ENCODE measurements at places on chromosomes 4 and X.

- no peak for DNase-seq
These were observed 4.3 kb upstream of the TLR6 start for GRCh38 chr4:38860788-38861424.

GRCh38 chr4:55069248-55069647 lies 56.1 kb downstream of the KDR start:
- no peak for DNase-seq

GRCh38 chr4:87865288-87865687 lies 32.5 kb downstream of the MEPE start:
- no peak for DNase-seq

GRCh38 chr4:7049739-7050138 lies 6.6 kb downstream of the TADA2B start:
- no peak for DNase-seq

GRCh38 chrX:56853436-56853835 lies 124.4 kb downstream of the NBDY start:
- no peak for DNase-seq

GRCh38 chr4:169225058-169225751 lies 45.6 kb downstream of the SH3RF1 start:
- DNase-seq: no peak

- no peak for DNase-seq
These were observed 188.5 kb upstream of the TEX13C start for GRCh38 chrX:125131164-125131563.

- no peak for DNase-seq
These were observed 934.5 kb upstream of the TENM3 start for GRCh38 chr4:181308476-181309312.

DNA sequence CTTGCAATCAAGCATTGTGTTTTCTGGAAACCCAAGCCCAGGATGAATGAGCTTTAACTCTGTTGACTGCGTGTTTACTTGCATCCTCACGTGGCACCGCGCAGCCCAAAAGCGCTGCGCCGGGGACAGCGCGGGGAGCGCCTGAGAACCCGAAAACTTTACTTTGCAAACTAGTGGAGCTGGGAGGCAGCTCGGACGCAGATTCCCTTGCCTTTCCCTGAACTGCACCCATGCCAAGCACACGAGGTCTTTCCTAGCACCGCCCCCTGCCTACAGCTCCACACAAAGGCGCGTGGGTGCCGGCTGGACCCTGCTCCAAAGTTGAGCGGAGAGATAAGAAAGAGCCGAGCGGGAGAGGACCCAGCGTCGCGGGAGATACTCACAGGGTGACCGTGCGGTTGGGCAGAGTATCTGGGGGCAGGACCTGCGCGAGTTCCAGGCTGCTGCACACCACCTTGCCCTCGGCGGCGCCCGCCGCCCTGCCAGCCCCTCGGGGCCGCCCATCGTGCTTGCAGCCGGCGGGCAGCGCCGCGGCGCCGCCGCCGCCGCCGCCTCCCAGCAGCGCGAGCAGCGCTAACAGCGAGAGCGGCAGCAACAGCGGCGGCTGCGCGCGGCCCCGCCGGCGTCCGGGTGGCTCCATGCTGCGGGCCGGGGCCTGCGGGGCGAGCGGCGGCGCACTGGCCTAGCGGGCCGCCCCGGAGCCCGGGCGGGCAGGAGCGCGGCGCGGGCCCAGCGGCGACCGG lies 550 bp downstream of the ADGRA3 start:
- DNase-seq: peak; percentile 77

- DNase-seq: no peak
These were observed 579.7 kb downstream of the SPRY1 start for GRCh38 chr4:123976285-123976684.

DNA sequence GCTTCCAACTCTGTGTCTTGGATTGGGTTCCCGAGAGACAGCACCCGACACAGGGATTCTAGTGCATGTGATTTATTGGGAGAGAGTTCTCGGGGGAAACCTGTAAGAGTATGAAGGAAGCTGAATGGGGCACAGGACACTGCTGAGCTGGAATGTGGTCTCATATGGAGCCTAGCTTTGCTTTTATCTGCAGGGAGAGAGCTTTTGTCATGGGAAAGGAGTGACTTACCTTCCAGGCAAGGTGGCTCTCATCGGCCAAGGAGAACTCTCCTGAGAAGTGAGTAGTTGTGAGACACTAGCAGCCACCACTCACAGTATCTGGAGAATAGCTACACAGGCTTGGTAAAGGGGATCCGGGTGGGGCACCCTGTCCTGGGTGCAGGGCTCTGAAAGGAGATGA lies 124.5 kb downstream of the NHS start:
- DNase-seq: no peak

- DNase-seq: no peak
These were observed 642.8 kb upstream of the DIPK2B start for GRCh38 chrX:45843518-45843917.

DNA sequence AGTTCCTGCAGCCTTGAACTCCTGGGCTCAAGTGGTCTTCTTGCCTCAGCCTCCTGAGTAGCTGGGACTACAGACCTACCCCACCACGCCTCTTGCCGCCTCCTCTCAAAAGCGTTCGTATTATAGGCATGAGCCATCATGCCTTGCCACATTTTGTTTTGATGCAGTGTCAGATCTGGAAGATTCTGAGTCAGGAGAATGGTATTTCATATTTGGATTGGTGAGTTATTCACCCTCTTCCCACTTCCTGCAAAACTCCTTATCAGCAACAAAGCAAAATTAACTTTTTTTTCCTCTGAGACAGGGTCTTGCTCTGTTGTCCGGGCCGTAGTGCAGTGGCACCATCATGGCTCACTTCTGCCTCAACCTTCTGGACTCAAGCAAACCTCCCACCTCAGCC lies 29.6 kb downstream of the REST start:
- peak; percentile 11 for DNase-seq

- DNase-seq: no peak
These were observed 4.0 kb upstream of the CBLL2 start for GRCh38 chrX:22268706-22269105.

DNA sequence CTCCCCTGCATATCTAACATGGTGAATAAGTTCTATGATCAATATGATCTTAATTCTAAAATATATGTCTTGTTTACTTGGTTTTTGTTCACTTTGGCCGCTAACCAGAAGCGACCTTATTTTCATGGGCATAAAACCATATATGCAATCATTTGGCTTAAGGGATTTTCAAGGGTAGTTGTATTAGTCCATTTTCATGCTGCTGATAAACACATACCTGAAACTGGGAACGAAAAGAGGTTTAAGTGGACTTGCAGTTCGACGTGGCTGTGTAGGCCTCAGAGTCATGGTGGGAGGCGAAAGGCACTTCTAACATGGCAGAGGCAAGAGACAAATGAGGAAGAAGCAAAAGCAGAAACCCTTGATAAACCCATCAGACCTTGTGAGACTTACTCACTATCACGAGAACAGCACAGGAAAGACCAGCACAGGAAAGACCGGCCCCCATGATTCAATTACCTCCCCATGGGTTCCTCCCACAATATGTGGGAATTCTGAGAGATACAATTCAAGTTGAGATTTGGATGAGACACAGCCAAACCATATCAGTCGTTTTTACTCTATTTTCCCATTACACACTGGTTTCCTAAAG lies 114.3 kb upstream of the CPEB2 start:
- no peak for DNase-seq

GRCh38 chrX:24341795-24342194 lies 18.6 kb upstream of the SUPT20HL1 start:
- peak; percentile 1 for DNase-seq

GRCh38 chr4:87025614-87026041 lies 90.8 kb downstream of the AFF1 start:
- no peak for DNase-seq

DNA sequence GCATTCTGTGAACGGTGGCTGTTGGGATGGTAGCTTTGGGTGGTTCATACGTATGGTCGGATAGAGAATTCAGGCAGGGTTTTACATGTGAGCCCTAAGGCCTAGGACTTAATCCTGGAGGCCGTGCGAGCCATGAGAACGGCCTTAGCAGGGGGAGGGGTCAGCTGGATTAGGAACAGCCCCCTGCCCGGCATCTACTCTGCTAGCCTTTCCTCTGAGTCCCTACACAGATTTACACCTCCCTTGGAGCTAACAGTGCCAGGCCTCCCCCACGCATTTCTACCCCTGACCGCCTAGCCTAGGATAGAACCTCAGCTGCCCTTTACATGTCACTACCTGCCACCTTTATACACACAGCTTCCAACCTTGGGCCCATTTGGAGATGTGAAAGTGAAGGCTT lies 7.1 kb downstream of the PRAF2 start:
- DNase-seq: no peak

GRCh38 chrX:129427267-129427666 lies 96.0 kb downstream of the SMARCA1 start:
- no peak for DNase-seq

DNA sequence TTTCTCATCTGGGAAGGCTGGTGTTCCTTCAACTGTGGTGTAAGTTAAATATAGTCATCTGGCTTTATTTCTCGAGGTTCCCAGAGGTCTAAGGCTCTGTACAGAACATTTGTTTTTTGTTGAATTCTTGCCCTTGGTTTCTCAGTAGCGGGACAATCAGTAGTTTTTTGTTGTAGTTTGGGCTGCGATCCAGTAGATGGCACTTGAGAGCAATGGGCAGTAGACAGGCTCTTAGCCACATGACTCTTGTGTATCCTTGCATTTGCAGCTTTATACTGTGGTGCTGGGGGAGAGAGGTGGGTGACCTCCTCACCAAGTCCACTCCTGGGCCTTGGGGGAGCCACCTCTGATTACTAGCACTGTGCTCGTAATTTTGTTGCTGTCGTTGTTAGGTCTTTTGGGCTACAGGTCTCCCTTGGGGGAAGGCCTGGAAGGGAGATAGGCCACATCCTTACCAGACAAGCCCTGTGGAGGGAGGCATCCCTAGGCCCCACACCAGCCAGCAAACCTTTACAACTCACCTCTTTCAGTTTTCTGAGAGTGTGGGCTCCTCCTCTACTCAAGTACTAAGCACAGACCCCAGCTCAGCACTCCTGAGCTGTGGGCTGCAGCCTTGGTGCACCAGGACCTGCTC lies 8.1 kb downstream of the ETDB start:
- DNase-seq: no peak

DNA sequence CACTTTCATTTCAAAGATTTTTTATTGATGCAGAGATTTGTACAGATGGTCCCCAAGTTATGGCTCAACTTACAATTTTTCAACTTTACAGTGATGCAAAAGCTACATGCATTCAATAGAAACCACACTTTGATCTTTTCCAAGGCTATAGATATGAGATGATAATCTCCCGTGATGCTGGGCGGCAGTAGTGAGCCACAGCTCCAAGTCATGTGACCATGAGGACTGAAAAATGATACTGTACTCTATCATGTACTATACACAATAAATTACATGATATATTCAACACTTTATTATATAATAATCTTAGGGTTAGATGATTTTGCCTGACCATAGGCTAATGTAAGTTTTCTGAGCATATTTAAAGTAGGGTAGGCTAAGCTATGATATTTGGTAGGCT lies 14.0 kb upstream of the GASK1B start:
- DNase-seq: no peak

DNA sequence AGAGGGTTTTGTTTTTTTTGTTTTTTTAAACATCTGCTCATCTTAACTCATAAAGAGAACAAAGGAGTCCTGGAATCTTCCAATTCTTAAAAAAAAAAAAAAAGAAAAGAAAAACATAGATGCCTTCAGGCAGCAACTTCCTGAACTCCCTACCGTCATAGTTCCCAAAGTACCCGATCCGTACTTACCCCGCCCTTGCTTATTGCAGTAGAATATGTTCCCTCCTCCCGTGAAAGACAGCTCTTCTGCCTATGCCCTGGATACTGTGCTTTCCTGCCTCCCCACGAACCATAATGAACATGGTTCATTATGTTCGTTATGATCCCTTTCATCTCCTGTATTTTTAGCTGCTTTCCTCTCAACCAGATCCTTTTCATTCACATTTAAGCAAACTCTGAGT lies 40.3 kb downstream of the KLHL5 start:
- no peak for DNase-seq

DNA sequence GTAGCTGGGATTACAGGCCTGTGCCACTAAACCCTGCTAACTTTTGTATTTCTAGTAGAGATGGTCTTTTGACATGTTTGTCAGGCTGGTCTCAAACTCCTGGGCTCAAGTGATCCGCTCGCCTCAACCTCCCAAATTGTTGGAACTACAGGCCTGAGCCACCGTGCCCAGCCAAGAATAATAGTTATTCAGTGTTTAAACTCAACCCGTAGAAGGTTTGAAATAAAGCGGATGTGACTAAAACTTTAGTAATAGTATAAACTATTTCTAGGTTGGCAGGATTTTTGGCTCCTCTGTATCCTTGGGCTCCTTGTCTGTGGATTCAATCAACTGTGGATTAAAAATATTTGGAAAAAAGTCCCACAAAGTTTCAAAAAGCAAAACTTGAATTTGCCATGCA lies 37.8 kb downstream of the PCDH10 start:
- no peak for DNase-seq

DNA sequence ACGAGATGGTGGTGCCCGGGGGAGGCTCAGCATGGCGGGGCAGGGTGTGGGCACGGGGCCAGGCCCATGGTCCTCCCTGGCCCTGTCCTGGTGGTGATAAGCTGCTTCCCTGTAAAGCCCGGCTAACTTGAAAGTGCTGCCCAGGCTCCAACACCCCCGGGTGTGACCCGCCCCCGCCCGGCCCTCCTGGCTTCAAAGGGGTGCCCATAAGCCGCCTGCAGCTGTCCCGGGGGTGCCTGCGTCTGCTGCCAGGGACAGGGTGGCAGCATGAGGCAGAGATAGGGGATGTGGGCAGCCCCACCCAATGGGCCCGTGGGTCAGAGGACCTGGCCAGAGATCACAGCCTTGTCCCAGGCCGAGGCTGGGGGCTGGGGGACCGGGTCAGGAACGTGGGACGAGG lies 18.1 kb downstream of the FGFRL1 start:
- no peak for DNase-seq

GRCh38 chrX:132614297-132614696 lies 125.5 kb upstream of the MBNL3 start:
- DNase-seq: no peak

DNA sequence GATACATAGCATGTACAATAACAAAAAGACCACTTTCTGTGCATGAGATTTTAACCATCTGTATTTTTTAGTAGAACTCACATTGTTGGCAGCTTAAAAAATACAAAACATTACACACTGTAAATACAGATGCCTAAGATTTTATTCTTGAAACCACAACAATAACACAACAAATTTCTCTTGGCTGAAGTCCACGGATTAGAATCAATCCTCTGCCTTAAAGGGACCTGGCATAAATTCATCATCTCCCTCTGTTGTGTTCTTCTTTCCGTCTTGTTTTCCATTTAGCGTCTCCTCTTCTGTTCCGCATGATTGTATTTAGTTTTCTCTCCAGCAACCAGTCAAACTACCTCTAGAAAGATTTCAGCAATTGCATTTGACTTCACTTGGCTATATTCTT lies 231.0 kb downstream of the SPOCK3 start:
- DNase-seq: no peak

DNA sequence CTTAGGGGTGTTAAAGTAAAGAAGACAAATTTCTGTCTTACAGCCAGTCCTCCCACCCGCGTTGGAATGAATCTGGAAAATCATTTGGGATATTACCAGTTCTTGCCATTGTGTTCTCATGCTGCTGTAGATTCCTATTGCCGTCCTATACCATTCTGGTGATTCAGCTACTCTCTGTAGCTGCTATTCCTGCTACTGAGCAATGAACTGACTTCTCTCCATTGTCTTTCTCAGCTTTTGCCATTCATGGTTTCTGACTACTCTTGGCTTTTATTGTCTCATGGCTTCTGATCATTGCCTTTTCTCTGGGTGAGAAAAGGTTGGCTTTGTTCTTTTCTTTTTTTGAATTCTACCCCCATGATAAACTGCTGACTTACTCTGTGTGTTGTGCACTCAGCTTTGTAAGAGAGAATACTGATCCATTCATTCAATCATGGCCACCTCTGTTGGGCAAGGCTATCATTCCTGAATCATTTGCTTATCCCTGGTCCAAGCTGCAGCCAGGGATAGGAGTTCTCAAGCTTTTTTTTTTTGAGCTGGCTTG lies 27.7 kb upstream of the METAP1 start:
- DNase-seq: no peak
